WTC11 (cell line): ENCODE measurements at places on chromosomes 16 and 17.
A peak's percentile ranks its signal among the peaks of the same experiment; 100 is the strongest.

DNA sequence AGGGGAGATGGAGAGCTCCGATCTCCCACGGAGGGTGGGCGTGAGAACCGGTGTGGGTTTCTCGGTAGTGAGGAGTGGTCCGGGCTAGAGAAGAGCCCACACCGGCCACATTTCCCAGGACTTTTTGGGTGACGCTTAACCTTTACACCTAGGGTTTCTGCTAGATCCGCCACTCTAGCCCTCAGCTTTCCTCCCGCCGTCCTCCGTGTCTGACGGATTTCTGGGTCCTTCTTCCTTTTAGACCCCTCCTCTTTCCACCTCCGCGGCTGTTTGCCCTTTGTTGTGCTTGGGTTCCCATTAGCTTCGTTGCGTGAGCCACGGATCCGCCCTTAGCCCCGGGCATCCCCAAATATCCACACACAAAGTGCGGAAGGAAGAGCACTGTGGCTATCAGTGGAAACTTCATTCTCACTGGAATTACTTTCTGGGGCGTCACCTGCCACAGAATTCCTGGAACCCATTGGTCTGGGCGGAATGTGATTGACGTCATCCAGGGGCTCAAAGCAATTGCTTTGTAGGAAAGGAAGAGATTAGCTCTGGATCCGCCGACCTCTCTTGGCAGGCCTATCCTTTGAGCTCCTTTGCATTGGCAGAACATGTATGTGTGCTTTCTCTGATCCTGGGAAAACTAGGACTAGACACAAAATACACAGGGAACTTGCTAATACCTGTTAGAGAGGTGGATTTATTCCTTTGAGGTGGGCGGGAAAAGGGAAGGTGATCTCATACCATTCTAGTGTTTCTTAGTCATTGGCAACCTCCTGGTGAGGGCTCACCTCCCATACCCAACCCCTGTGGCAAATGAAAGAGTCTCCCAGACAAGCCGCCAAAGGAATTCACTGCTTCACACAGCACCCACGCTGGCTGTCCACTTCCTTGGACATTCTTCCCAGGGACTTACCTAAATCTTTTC, 654 bp downstream of the TNFAIP1 start:
- DNase-seq: peak; percentile 68

DNA sequence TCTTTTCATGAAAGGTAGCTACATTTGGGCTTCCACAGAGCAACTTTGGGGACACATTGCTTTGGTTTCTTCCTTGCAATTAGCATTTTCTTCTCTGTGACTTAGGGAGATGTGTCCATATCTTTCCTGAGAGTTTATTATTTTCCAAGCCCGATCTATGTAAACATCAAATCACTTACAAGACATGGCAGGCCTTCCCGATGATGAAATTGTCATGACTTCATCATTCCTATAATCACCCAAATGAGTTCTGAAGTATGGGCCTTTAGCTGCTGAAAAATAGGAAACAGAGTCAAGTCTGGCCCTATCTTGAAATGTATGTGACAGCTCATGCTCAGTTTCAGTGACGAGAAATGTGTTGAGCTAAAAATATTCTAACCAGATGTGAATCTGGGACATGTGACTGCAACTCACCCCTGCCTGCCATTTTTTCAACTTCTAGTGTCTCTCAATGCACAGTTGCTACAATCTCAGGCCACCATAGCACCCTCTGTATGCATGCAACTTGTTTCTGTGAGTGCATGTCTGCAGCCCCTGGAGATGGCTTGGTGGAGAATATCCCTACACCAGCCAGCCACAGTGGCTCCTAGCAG, 199.6 kb upstream of the MAF start:
- no peak for DNase-seq

DNA sequence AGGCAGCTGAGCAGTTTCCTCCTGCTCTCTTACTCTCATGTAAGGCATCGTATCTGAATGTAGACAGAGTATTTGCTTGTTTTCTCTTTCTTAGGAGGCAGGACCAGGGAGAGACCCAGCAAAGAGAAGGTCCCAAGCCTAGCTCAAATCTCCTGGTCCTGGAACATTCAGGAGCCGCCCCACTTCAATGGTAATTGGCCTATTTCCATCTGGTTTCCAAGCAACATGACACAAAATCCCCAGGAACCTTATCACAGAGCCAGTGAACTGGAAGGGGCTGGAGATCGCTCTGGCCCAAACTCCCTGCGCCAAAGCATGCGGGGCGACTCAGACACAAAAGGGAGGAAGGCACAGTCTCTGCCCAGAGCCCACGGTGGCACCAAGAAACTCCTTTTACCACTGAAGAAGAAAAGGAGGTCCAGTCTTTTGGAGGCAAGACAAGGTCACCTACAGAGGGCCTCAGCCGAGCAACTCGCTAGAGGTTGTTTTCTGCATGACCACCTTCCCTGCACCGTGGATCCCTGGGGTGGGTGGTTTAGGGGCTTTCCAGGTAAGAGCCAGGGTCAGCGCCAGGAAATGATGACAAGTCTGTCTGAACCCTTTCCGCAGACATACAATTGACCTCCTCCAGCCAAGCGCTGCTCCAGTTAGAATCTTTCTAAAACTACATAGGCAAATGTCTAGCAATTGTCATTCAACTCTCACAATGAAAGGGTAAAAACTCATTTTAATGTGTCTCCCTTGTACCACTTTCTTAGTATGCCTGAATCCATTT, 394.7 kb downstream of the SOX9 start:
- DNase-seq: no peak

DNA sequence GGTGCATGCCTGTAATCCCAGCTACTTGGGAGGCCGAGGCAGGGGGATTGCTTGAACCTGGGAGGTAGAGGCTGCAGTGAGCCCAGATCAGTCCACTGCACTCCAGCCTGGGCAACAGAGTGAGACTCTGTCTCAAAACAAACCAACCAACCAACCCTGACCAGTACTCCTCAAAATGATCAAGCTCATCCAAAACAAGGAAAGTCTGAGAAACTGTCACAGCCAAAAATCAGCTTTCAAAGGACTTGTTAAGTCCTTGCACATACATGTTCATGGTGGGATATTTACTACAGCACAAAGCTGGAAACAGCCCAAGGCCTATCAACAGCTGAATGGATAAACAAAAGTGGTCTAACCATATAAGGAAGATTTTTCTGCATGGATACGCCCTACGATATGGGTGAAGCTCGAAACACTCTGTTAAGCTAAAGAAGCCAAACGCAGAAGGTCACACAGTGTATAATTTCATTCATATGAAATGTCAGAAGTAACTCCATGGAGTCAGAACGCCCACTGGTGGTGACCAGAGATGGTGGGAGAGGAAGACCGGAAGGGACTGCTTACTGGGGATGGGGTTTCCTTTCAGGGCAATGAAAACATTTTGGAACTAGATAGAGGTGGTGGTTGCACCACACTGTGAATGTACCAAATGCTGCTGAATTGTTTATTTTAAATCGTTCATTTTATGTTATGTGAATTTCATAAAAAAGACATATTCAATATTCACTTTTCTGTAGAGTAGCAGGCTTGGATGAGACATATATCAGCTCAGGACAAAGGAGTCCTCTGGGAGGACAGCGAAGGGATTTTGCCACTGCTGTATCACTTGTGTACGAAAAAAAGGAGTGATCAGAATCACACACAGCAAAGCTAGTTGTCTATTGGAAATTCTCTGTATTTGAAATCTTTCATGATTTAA, 17.7 kb downstream of the CCL17 start:
- DNase-seq: peak; percentile 50
